NCI-H1105 treated with DMSO at 0.1 percent for 48 hours (cell line): ENCODE measurements at places on chromosomes 4 and X.

- DNase-seq, result no peak
These were observed 18.5 kb downstream of the TBC1D14 start for GRCh38 chr4:6928081-6928480.

- DNase-seq, result peak; percentile 7
These were observed 48.6 kb upstream of the PARM1 start for GRCh38 chr4:74884266-74884665.

GRCh38 chr4:189364032-189364449 lies 576.6 kb upstream of the FRG1 start:
- no peak for DNase-seq

DNA sequence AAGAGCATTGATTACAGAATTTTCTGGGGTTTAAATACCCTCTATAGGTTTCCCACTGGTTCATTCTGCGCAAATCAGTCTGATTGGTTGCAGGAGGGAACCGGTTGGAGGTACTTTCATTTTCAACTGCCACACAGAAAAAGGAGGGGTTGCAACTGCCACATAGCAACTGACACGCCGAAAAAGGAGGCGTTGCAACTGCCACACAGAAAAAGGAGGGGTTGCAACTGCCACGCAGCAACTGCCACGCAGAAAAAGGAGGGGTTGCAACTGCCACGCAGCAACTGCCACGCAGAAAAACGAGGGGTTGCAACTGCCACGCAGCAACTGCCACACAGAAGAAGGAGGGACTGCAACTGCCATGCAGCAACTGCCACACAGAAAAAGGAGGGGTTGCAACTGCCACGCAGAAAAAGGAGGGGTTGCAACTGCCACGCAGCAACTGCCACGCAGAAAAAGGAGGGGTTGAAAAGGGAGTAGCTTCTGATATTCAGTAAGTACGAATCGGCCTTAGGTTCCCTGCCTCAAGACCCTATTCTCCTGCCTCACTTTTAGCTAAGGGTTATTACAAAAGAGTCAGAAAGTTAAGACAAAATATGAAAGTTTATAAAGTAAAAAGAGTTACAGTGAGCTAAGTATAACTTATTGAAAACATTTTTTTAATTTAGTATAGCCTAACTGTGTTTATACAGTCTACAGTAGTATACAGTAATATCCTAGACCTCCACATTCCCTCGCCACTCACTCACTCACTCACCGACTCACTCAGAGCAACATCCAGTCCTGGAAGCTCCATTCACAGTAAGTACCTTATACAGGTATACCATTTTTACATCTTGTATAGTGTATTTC lies 431.8 kb downstream of the KCTD8 start:
- no peak for DNase-seq

GRCh38 chr4:138400543-138400942 lies 158.4 kb upstream of the SLC7A11 start:
- no peak for DNase-seq

DNA sequence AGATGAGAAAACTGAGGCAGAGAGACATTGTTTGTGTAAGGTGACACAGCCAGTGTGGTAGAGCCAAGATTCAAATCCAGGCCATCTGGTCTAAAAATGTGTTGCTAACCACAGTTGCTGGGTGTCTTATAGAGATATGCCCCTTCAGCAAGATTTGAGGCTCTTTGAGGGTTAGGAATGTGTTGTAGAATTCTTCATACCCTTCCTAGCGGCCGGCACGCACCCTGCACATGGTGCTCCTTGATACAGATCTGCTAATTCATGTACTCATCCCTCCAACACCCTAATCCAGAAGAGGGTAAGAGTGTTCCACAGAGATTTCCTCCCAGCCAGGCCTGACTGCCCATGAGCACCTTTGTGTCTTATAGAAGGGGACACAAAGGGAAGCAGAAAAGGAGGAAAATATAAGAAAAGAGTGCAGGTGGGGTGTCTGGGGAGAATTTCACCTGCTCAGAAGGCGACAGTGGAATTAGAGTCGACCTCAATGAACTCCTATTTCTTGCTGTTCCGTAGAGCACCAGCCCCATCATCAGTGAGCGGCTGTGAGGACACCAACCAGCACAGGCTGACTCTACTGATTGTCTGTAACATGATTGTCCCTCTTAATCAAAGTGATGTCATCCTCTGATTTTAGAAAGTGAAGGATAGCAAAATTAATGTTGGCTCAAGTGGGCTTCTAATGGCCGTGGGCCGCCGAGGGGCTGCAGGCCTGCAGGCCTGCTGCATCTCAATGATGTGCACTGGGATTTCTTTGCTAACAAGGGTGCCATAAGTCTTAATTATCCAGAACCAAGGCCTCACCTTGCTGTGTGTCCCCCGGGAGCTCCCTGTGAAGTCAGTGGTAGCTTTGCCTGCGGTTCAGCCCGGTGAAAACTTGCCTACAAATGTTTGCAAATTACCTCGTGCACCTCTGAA lies 24.2 kb upstream of the SMIM20 start:
- DNase-seq, result no peak

GRCh38 chr4:168917138-168917779 lies 92.8 kb downstream of the CBR4 start:
- peak; percentile 14 for DNase-seq

GRCh38 chr4:165426823-165427222 lies 48.0 kb downstream of the CPE start:
- no peak for DNase-seq

DNA sequence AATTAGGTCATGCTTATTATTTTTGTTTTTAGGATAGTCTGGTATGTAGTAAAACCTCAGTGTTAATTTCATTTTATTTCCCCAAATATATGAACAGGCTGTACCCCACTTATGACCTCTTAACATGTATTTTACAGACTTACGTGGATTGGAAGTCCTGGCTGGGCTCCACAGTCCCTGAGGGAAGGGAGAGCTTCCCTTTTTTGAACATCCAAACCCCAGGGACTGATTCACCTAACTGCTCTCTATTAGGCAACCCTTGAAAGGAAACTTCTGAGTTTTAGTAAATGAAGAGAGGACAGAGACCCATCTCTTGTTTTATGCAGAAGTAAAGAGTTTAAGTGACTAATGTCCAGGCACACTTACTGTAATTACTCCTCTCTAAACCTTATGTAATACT lies 233.1 kb upstream of the SPRY1 start:
- DNase-seq, result no peak

DNA sequence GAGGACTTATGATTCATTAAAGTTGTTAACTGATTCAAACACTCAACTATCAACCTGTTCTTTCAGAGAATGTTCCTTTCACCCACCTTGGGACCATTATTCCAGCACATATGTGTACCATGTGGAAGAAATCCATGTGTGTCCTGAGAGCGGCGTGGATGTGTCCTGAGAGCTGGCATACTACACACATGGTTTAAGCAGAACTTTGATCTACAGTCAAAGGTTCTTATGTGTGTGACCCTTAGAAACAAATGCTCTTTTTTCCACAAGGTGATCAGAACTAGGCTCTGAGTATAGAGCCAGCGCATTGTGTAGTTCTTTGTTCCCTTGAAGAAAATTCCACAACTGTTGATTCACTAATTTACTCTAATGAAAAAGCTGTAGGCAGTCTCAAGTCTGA lies 332.0 kb downstream of the NR3C2 start:
- no peak for DNase-seq

DNA sequence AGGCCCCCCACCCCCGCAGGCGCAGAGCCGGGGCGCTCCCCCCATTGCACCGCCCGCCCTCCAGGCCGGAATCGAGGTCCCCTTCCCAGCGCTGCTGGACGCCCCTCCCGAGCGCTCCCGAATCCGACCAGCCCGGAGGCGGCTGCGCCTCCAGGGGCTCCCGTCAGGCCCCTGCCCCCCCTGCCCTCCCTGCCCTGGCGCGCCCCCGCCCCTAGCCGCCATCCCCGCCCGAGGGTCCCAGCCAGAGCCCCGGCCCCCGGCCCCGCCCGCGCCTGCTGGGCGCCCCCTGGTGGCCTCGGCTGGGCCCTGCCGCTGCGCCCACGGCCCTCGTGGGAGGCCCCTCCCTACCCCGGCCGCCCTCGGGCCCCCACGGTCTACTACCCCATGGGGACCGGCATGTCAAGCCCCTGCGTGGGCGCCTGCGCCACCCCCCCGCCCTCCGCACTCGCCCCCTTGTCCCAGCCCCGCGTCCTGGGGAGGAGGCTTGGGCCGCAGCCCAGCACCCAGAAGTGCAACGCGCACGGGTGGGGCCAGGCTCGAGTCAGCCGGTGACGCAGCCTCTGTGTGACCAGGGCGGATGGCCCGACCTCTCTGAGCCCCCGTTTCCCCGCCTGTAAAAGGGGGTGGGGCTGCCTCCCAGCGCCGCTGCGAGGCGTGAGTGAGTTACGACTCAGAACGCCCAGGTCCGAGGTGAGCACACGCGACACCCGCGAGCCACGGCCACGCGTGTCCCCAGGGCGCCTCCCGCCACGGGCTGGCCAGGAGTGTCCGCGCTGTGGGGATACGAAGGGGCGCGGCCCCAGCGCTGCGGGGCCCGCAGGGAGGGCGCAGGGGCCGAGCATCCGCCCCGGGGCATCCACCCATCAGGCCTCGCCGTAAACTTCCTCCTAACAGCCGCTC lies 104.9 kb downstream of the FAM53A start:
- peak; percentile 12 for DNase-seq

- DNase-seq, result no peak
These were observed 82.6 kb upstream of the TMEM164 start for GRCh38 chrX:109920325-109920724.

GRCh38 chrX:65837875-65838549 lies 170.6 kb downstream of the MSN start:
- no peak for DNase-seq

DNA sequence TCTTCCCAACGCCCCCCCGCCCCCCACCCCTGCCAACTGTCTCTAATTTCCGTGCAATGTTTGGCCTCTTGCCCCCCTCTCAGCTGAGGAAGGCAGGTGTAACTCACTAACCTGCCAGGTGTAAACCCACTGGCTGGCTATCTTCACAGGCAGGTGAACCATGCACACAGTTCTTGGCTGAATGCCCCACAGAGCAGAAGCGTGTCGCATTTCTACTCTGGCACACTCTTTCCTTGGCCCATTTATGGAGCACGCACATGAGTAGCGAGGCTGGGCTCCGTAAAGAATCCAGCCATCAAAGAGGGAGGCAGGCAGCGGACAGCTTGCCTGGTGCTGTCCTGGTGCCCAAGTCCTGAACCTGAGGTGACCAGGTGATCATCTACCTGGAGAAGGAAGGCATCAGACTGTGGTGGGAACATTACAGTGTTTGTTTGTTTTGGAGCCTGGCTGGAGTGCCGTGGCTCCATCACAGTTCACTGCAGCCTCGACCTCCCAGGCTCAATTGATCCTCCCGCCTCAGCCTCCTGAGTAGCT lies 39.2 kb upstream of the CRMP1 start:
- DNase-seq, result peak; percentile 92

GRCh38 chr4:141884070-141884469 lies 247.7 kb downstream of the IL15 start:
- no peak for DNase-seq

DNA sequence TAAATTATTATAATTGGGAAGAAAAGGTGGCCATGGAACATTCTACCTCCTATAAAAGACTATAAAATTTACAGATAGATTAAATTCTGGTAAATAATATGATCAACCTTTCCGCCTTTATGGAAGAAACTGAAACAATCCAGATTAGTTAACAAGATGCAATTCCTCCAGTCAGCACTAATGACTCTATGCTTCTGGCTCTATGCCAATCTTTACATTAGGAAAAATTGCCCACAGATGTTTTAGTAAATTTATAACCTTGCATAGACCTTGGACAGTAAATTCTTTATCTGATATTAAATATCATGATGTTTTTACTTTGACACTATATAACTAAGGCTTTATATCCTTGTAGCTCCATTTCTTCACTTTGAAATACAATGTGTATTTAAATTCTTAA lies 2302.5 kb downstream of the ARAP2 start:
- peak; percentile 20 for DNase-seq

DNA sequence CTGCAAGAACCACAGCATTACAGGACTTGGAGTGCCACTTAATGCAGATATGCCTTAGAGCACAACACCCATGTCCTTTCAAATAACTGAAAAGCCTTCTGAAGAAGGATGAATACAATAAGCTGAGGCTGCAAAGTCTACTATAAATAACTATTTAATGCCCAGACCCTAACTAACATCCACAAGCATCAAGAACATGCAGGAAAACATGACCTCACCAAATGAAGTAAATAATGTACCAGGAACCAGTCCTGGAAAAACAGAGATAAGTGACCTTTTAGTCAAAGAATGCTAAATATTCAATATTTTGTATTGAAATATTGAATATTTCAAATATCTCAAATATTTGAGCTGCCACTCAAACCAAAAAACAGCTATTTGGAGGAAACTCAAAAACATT lies 16.9 kb downstream of the ACTRT1 start:
- DNase-seq, result no peak

- DNase-seq, result no peak
These were observed 92.3 kb downstream of the UCHL1 start for GRCh38 chr4:41349021-41349420.

DNA sequence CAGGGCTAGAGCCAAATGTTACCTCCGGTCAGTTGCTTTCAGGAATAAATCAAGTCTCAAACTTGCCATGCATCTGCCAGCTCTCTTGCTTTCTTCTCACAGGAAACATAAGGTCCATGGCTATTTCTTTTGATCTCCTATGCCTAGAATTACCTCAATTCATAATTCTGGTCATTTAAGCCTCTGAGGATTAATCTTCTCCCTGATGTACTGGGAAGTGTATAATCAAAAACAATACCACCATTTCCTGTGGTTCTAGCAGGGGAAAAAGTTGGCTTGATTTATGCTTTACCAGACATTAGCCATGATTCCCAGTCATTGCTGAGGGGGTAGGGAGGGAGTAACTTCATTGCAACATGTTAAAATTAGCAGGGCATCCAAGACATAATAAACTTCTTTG lies 268.7 kb upstream of the EMCN start:
- DNase-seq, result no peak

GRCh38 chr4:30744386-30744785 lies 24.2 kb downstream of the PCDH7 start:
- no peak for DNase-seq

GRCh38 chr4:37533286-37534033 lies 152.7 kb downstream of the RELL1 start:
- peak; percentile 0 for DNase-seq

GRCh38 chrX:32532262-32532661 lies 679.1 kb downstream of the DMD start:
- no peak for DNase-seq

- no peak for DNase-seq
These were observed 52.9 kb downstream of the NSG1 start for GRCh38 chr4:4439782-4440181.

GRCh38 chrX:110180928-110181310 lies 137.0 kb downstream of the AMMECR1 start:
- DNase-seq, result no peak
